LNCaP clone FGC (cell line): ENCODE measurements at places on chromosomes 5 and 9.
A peak's percentile ranks its signal among the peaks of the same experiment; 100 is the strongest.

DNA sequence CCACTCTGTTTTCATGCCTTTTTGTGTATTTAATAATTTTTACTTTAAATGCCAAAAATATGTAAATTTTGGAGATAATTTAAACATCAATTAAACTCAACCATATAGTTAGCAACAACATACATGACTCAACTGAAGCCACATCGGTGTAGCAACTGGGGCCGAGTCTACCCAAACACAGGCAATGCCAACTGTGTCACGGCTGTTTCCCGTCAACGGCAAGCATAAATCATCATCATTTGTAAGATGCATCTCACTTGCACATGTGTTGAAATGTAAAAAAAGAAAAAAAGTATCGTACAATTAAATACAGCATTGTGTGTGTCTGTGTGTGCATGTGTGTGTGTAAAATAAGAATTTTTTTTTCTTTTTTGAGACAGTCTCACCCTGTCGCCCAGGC lies 160.1 kb upstream of the TAS2R1 start:
- no peak for DNase-seq

- DNase-seq = no peak
These were observed 141.9 kb downstream of the CEMIP2 start for GRCh38 chr9:71626395-71626794.

- DNase-seq = no peak
These were observed 25.1 kb downstream of the ZNF618 start for GRCh38 chr9:113901221-113901688.

- no peak for DNase-seq
These were observed 39.3 kb downstream of the NUDT12 start for GRCh38 chr5:103523319-103523718.

GRCh38 chr5:107147589-107147988 lies 523.1 kb downstream of the EFNA5 start:
- DNase-seq = no peak

DNA sequence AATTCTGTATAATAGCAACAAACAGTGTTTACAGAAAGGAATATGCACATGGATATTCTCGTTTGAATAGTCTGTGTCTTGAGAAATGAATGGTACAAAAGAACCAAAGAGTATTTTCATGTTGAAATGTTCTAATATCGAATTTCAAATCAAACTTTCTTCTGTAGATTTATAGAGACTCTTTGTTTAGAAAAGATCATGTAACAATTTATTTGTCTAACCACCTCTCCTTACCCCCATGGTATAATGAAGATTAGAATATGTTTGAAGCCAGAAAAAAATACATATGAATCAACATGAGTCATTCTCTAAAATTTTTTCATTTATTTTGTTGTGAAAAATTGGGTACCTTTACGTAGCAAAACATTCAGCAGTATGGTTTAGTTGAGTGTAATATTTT lies 285.6 kb downstream of the PRR16 start:
- DNase-seq = peak; percentile 14

DNA sequence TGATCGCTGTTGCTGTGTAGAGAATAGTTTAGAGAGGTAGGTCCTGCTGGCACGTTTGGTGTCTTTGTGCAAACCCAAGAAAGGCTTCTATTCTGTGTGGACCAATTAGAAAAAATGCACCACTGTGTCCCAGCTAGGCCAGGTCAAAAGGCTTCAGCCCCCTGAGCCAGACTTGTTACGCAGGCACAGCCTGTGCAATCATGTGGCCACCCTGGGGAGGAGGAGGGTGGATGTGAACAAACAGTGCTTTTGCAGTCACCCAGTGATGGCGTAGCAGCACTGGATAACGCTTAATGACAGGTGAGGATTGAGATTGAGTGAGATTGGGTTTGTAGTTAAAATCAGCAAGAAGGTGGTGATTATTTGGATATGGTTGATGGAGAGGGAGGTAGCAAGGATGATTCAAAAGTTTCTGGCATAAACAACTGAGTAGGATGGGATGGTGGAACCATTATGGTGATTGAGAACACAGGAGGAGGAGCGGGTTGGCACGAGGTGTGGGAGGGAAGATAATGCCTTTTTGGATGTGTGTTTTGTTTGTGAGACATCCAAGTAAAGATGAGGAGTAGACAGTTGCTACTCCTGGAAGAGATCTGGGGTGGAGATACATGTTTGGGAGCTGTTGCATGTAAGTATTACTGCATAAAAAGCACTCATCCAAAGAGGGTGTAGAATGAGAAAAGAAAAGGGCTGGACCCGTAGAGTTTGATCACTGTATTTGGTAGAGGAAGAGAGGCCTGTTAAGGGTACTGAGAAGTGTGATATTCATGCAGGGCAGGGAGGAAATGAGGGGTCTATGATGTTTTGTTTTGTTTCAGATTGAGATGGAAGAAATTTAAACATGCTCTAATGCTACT lies 6.7 kb downstream of the GCNT1 start:
- DNase-seq = no peak

DNA sequence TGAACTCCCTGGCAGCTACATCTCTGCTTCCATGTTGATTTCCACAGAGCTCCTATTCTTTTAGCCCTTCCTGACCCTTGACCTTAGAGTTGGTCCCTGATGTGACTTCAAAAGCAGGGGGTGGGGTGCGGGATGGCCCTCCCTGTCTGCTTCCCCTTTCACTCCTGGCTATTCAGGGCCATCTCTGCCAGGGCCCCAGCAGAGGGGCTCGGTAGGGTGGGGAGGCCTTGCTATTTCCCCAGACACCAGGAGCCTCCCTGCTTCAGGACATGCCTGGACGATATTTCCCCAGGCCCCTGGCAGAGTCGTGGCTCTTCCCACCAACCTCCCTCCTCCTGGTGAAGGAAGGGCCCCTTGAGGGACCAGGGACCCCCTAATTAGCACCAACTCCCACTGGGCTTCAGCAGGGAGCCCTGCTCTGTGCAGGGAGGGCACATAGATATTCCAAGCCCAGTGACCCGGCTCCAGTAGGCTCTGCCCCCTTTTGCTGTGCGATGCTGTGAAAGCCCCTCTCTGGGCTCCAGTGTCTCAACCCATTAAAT lies 17.3 kb downstream of the CORO2A start:
- DNase-seq = no peak

GRCh38 chr9:98590101-98590500 lies 118.6 kb downstream of the GABBR2 start:
- DNase-seq = no peak

GRCh38 chr5:44332285-44332971 lies 56.8 kb downstream of the FGF10 start:
- peak; percentile 23 for DNase-seq

DNA sequence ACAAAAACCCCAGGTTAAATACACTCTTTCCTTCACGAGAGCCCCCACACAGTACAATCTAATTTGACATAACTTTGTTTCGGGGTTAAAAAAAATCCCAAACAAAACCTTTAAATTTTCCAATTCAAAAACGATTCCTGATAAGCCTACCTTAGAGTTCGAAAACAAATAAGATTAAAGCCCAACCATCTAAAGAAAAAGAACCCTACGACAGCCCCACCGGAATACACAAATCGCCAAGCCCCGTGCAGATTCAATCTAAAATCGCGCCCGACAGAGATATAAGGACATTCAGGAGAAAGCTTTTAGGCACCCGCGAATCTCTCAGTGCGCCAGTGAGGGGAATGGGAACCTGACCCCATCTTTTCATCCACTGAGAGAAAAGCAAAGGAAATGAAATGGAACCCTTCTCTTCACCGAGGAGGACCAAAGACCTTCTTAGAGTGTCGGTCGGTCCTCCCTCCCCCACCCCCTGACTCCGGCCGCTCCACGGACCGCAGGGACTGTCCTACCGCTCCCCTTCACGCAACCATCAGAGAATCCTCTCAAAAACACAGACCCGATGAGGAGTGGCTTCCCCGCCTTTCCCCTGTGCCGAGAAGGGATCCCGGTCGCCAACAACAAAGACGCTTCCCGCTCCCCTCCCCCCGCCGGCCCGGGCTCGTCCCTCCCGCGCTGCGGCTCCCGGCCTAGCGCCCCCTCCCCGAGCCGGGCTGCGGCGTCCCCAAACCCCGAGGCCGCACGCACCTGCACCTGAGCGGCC lies 925 bp downstream of the ABHD17B start:
- DNase-seq = no peak

DNA sequence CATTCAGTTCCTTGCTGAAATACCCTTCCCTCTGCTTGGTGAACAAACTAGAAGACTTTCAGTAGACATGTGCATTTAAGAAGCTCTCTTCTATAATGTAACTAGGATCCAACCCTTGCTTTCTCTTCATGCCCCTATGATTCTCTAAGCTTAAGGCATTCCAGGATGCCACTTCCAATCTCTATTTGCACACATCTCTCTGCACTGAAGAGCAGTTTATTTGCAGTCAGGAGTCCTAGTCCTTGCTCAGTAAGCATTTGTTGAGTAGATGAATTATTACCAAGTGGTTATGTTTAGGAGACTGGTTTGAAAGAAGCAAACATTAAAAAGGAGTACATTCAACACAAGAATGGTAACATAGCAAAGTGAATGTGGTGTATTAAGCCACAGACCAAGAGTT lies 274.2 kb upstream of the KLF9 start:
- no peak for DNase-seq

DNA sequence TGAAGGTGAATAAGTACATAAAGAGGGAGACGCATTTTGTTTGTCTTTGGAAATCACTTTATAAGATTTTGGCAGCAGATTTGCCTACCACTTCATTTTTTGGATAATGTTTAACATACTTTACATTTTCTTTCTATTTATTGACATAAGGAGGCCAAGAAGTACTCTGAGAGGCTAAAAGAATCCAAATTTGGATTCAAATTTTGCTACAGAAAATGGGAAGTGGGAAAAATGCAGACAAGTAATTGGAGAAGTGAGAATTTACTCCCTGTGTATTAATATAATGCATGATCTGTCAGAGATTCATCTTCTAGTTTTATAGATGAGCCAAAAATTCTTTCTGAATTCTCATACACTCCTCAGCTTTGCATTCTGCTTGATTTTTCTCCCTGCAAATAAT lies 411.2 kb upstream of the CTNND2 start:
- no peak for DNase-seq

GRCh38 chr9:91208837-91209236 lies 152.9 kb downstream of the AUH start:
- DNase-seq = no peak

GRCh38 chr5:63963926-63964325 lies 1.7 kb upstream of the HTR1A start:
- peak; percentile 68 for DNase-seq

DNA sequence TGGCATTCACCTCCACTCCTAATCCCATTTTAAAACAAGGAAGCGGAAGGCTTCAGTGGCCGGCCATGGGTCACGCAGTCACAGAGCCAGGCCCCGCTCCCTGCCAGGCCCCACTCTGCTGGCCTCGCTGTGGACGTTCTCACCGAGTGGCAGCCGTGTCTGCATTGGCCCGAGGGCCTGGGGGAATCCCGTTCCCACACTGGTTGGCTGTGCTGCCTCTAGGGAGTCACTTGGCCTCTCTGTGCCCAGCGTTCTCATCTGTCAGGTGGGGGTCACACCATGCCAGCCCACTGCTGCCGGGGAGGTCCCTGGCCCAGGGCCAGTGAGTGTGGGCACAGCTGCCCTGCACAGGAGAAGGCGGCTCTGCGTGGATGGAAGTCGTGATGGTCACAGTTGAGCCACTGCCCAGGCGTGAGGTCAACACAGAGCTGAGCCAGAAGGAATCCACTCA lies 13.4 kb upstream of the SLC9A3 start:
- DNase-seq = no peak

GRCh38 chr5:38338455-38338854 lies 80.1 kb downstream of the EGFLAM start:
- no peak for DNase-seq

DNA sequence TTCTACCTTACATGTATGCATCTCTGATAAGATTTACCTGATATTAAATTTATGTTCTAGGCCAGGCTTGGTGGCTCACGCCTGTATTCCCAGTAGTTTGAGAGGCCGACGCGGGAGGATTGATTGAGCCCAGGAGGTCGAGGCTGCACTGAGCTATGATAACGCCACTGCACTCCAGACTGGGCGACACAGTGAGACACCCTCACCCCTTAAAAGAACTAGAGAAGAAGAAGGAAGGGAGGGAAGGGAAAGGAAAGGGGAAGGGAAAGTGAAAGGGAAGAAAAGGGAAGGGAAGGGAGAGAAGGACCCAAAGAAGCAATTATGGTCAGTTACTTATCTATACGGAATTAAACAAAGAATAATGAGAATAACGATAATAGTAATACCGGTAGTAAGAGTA lies 1.2 kb upstream of the RFK start:
- DNase-seq = no peak

DNA sequence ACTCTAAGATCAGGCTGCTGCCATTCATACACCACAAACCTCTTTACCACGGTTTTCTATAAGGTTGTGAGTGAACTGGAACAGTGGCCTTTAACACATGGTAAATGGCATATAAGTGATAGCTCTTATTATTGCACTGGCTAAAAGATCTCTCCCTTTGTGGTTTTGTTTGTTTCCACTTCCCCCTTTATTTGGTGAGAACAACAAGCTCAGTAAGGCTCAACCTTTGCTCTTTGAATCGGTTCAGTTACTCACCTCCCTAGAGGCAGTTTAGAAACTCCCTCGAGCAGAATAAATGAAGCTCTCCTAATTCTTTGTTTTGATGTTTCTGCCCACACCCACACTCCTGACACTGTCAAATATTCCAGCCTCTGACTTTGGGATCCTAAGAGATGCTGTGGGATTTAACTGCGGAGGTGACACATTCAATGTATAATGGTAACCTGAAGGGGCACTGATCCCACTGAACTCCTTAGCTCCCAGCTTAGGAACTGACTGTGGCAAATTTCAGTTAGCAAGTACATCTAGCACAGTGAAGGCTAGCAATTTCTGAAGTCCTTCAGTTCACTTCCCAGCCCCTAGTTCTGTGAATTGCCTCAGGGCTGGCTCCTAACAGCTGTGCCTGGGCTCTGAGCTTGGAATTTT lies 22.5 kb upstream of the RAD23B start:
- DNase-seq = no peak

DNA sequence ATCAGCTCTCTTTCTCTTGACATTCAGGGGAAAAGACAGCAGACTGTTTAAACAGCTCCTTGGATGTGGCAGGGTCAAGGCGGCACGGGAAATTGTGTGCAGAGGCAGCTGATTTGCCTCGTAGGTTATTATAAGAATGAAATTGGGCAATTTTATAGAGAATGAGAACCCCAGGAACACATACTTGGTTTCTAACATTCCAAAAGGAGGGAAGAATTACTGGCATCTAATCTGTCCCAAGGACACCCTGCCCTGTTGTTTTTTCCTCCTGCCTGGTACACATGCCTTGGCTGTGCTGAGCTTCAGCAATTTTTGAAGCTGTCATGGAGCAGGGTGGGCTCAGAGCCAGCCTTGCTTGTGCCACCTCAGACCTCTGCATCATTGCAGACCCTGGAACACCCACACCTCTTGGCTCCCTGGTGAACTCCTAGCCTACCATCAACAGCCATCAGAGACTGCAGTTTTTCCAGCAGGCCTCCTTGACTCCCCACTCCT lies 143.6 kb downstream of the BOD1 start:
- DNase-seq = no peak
